ENCODE measurements at places on chromosomes 7 and 10.
A peak's percentile ranks its signal among the peaks of the same experiment; 100 is the strongest.

DNA sequence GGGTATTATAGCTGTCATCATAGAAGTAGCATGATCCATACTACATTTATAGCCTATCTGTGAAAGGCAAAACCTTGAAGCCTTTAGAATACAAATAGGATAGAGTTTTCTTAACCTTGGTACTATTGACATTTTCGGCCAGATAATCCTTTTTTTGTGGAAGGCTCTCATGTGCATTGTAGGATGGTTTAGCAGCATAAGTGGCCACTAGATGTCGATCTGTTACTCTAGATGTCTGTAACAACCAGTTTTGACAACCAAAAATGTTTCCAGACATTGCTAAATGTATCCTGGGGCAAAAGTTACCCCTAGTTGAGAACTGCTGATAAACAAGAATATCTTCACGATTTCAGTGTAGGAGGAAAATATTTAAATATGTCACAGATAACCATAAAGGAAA is 319.4 kb upstream of the GALNT17 start:
- no peak for DNase-seq

GRCh38 chr10:110398419-110399105 is 93.8 kb upstream of the SMNDC1 start:
- no peak for DNase-seq

DNA sequence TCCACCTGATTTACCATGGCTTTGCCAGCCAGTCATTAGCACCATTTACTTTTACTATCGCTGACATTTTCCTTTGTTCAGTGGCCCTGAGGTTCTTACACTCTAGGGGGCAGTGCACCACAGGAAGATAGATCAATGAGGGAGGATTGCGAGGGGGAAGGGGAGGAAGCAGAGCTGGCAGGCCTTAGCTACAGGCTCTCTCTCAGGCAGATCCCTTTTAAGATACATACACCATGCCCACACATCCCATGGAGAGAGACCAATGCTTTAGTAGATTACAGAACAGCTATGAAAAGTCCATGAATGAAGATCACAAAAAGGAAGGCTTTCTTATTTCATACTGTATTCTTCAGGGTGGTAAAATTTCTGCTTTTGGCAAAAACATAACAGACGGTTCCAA is 47.4 kb downstream of the DENND11 start:
- DNase-seq, result peak; percentile 32

GRCh38 chr7:51705701-51706100 is 389.1 kb upstream of the COBL start:
- no peak for DNase-seq

GRCh38 chr7:1246871-1247526 is 14.3 kb downstream of the UNCX start:
- no peak for DNase-seq
